NCI-H2081 treated with DMSO at 0.1 percent for 48 hours (cell line): ENCODE measurements at places on chromosomes 16 and 17.

- DNase-seq = no peak
These were observed 41.2 kb downstream of the C16orf87 start for GRCh38 chr16:46789499-46790414.

- no peak for DNase-seq
These were observed 5.7 kb downstream of the CCDC102A start for GRCh38 chr16:57530522-57531252.

DNA sequence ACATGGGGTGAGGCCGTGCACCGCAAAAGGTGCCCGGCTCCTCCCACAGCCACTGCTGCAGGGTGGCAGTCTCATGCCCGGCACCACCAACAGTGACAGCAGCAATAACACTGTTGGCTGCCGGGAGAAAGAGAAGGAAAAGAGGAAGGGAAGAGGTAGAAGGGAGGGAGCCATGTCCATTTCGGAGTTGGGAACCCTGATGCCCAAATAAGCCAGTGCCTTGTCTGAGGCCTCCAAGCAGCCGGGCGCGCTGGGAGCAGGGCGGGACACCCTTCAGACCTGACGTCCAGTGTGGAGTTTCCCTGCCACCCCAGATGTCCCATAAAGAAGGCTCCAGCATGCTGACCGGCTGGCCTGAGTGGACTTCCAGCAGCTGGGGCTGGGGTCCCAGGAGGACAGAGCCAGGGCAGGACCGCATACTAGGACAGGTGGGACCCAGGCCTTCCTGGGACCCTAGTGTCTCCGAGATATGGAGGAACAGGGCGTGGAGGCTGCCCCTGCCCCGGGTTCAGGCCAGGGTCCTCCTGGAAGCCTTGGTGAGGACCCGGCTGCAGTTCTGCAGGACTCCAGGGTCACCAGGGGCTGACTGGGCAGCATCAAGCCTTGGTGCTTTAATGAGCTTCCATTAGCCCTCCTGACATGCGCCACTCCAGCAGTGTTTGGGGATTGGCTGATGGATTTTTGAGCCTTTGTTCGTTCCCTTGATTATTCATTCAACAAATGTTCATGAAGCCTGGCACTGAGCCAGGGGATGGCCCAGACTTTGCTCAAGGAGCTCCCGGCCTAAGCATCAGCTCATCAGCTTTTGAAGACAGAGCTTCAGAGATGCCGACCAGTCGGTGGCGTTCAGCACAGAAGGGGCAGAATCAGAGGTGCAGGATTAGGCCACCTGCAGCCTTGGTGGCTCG is 223.6 kb upstream of the CIBAR2 start:
- no peak for DNase-seq

- no peak for DNase-seq
These were observed 5.3 kb upstream of the HAS3 start for GRCh38 chr16:69100071-69100691.

GRCh38 chr17:13920413-13920812 is 148.9 kb upstream of the COX10 start:
- no peak for DNase-seq

- no peak for DNase-seq
These were observed 8.4 kb upstream of the HELZ start for GRCh38 chr17:67253384-67253783.
